ENCODE measurements at places on chromosomes 4 and X. TPM values are rescaled to one million over a fixed set of nuclear protein-coding genes. Genes with fewer than 3 reads are reported as not detected.

- H3K36me3 ChIP-seq, result no peaks in the 10 kb centered on the region
- DNase-seq, result no peak
- no peak overlapping the region for H3K27ac ChIP-seq
- no peak overlapping the region for H3K4me3 ChIP-seq
Observed at GRCh38 chr4:61004651-61005170, 195.4 kb upstream of the ADGRL3 start.

DNA sequence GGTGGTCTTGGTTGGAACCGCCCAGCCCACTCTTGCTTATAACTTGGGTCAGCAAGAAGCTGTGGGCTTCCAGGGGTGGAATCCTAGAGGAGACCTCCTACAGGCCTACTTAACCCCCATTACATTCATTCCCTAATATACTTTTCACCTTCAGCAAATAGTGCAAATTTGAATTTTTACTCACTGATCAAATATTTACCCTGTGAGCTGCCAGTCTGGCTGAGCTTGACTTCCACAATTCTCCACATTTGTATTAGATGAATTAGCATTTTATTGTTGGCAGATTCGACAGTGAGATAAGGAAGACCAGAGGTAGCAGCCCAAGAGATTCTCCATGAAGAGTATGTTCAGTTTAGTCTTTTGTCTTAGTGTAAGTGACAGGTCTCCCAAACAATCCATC lies 199.6 kb downstream of the BCOR start:
- no peak overlapping the region for H3K4me3 ChIP-seq
- DNase-seq, result no peak
- peaks cover 3% of the 10 kb centered on the region for H3K27me3 ChIP-seq

GABRB1 gene
- total RNA-seq, result not detected

C4orf50 gene
- total RNA-seq, result 0.05 TPM

LINC00632 gene
- 142 TPM for total RNA-seq

UGT2B11 gene
- not detected for total RNA-seq

- H3K27me3 ChIP-seq, result no peaks in the 10 kb centered on the region
- H3K27ac ChIP-seq, result no peak overlapping the region
- H3K4me1 ChIP-seq, result peaks cover 7% of the 10 kb centered on the region
- no peak overlapping the region for H3K4me3 ChIP-seq
Observed at GRCh38 chrX:7214251-7214650, 66.3 kb upstream of the PUDP start.

DNA sequence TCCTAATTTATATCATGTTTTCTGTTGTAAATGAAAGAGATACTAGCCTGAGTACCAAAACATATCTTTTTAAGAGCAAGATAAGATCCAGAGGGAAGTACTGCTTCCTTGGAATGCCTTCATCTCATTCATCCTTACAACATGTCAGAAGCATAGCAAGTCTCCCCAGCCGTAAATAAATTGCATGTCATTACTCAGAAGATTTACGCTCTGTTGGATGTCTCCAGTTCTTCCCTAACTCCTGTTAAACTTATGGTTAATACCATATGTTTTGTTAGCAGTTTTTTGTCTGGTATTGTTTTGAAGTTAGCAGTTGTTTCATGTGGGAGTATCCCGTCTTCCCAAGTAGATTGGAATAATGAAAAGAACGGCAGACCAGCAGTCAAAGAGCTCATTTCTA lies 7.5 kb upstream of the GPC3 start:
- DNase-seq, result no peak
- no peak overlapping the region for H3K27ac ChIP-seq
- no peak overlapping the region for H3K4me3 ChIP-seq
- peaks cover under 1% of the 10 kb centered on the region for H3K27me3 ChIP-seq
- peaks cover 5% of the 10 kb centered on the region for H3K4me1 ChIP-seq
- no peaks in the 10 kb centered on the region for H3K36me3 ChIP-seq

DNA sequence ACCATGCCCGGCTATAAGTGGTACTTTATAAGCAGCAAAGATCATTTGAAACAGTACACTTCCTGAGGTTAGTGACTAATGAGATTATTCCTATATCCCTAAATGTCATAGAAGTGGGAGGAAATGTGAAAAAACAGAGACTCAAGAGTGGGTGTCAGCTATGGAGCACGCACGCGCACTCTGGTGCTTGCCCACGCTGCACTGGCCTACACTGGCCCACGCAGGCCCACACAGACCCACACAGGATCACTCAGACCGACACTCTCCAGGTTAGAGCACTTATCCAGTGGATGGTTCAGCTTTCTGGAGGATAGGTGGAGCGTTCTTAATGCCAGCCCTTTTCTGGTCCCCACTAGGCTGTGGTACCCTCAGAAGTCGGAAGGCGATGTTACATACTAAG lies 78.5 kb downstream of the IL1RAPL1 start:
- no peak for DNase-seq
- no peaks in the 10 kb centered on the region for H3K27me3 ChIP-seq
- H3K27ac ChIP-seq, result no peak overlapping the region
- no peak overlapping the region for H3K4me3 ChIP-seq
- no peaks in the 10 kb centered on the region for H3K4me1 ChIP-seq

- H3K27me3 ChIP-seq, result peaks cover 2% of the 10 kb centered on the region
- DNase-seq, result no peak
- H3K4me1 ChIP-seq, result peaks cover 7% of the 10 kb centered on the region
- H3K36me3 ChIP-seq, result no peaks in the 10 kb centered on the region
- H3K27ac ChIP-seq, result no peak overlapping the region
Observed at GRCh38 chr4:24877868-24878635, 34.8 kb downstream of the CCDC149 start.

- no peak for DNase-seq
- H3K27me3 ChIP-seq, result no peaks in the 10 kb centered on the region
- H3K27ac ChIP-seq, result no peak overlapping the region
- no peak overlapping the region for H3K4me3 ChIP-seq
- H3K36me3 ChIP-seq, result no peaks in the 10 kb centered on the region
- no peaks in the 10 kb centered on the region for H3K4me1 ChIP-seq
Observed at GRCh38 chrX:70769659-70770227, 138.8 kb downstream of the TEX11 start.

MAGEC2 gene
- not detected for total RNA-seq
